Activated CD8-positive, alpha-beta memory T cell treated with anti-CD3 and anti-CD28 coated beads, Interleukin-2, amount 50 U/mL, for 4 hours (primary cell): ENCODE measurements at places on chromosomes 1 and 21.

- no peak for DNase-seq
These were observed 104.4 kb downstream of the PCBP3 start for GRCh38 chr21:45747802-45748445.

GRCh38 chr1:24018611-24019580 lies 38.8 kb upstream of the SRSF10 start:
- no peak for DNase-seq

DNA sequence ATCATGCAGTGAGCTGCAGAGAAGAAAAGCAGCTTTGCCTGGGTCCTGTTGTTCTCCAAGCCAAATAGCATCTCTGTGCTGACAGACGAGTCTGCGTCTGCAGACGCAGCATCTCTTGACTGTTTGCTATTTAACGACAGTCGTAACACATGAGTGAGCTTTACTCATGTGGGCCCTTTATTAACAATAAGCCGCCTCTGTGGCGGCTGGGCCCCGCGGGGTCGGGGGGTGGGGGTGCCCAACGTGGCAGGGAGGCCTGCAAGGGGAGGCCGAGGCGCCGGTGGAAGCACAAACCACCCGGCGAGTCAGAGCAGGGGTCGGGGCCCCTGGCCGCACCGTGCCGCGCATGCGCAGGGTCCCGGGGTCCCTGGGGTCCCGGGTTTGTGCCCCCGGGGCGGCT lies 435.1 kb downstream of the KIF26B start:
- no peak for DNase-seq

GRCh38 chr1:184186167-184186566 lies 134.6 kb downstream of the TSEN15 start:
- no peak for DNase-seq

DNA sequence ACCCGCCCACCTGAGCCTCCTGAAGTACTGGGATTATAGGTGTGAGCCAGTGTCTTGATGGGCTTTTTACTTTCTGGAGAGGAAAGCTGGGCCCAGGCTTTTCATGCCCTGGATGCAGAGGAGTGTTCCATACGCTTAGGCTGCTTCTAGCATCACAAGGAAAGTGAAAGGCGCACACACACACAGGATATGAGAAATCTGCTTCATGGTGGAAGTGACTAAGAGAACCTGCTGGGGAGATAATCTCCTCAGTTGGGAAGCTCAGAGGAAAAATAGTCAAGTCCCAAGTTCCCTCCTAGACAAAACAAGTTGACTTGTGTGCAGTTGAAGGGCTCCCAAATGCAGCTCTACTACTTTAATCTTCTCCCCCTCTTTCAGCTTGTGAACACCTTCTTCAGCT lies 2.2 kb downstream of the NUDC start:
- DNase-seq: no peak

GRCh38 chr1:108814343-108815125 lies 42.4 kb downstream of the AKNAD1 start:
- no peak for DNase-seq

DNA sequence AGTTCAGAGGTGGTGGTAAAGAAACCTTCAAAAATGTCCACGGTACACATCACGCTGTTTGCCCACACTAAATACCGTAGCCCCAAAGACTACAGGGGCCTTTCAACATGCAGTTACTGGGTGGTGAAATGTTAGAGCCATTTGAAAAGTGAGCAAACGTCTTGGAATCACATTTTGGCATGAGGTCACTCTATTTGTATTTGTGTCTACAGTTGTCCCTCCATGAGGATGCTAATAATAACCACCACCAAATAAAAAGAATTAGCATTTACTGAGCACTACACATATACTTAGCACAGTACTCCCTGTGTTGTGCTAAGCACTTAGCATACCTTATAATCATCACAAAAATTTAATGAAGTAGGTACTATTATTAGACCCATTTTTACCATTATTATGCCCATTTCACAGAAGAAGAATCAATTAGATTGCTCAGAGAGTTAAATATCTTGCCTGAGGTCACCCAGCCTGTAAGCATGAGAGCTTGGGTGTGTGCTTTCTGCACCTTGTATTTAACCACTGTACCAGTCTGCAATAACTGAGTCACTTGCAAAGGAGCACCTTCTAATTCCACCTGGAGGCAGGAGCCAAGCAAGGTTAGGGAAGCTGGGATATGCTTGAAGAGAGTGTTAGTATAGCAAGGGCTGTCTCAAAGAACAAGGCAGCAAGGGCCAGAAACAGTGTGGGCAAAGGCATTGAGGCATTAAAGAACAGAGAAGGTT lies 57.4 kb downstream of the DNTTIP2 start:
- DNase-seq: no peak

DNA sequence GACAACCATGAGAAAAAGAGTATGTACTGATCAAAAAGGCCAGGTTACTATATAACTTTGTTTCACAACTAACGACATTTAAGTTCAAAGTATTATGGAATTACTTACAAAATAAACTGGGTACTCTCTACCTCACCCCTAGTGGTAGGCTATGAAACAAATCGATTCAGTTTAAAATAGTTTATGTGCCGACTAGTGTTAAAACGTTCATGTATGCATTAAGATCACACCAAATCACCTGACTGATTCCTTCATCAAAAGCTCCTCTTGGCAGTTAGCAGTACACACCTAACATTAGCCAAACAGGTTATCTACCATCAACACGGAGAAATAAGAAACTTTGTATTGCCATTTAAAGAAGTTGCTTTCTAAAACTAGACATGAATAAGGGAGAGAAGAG lies 137.1 kb downstream of the AKT3 start:
- DNase-seq: no peak

DNA sequence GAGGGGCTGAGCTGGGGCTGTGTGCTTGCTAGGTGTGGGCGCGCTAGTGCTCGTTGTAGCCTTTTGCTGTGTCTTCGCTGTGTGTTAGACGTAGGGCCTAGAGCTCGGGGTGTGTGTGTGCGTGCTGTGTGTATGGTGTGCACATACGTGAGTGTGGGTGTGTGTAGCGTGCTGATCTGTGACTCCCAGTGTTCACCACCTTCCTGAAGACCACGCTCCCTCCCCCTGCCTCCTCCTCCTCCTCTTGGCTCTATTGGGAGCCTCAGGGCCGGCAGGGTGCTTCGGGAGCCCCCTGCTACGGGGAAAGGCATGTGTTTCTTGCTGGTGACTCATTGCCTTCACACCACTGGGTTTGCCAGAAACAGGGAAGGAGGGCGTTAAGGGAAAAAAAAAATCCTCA lies 9.4 kb upstream of the KCNC4 start:
- no peak for DNase-seq

GRCh38 chr1:10643607-10644306 lies 152.7 kb downstream of the CASZ1 start:
- DNase-seq: no peak

DNA sequence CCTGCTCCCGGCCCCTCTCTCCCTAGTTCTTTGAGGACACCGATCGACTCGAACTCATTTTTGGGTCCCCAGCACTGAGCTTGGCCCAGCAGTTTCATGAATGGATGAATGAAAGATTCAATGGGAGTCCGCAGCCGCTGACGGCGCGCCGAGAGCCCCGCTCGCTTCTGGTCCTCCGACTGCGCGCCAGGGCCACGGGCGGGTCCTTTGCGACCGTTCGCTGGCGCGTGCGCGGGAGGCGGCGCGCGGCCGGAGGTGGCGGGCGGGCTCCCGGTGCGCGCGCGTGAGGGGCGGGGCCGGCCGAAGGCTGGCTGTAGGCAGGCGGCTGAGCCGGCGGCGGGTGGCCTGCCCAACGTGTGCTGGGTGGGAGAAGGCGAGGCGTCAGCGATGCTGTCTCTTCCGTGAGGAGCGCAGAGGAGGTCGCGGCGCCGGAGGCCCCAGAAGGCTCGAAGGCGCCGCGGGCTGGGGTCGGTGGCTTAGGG lies at the start of gene MAST2:
Gene MAST2 (plus strand): TSS at position 314 of the 482 bp plus-strand sequence. CDS start 284 bp downstream, outside the sequence.
- DNase-seq: peak; percentile 86

- no peak for DNase-seq
These were observed 185.0 kb upstream of the PTBP2 start for GRCh38 chr1:96536581-96536980.

DNA sequence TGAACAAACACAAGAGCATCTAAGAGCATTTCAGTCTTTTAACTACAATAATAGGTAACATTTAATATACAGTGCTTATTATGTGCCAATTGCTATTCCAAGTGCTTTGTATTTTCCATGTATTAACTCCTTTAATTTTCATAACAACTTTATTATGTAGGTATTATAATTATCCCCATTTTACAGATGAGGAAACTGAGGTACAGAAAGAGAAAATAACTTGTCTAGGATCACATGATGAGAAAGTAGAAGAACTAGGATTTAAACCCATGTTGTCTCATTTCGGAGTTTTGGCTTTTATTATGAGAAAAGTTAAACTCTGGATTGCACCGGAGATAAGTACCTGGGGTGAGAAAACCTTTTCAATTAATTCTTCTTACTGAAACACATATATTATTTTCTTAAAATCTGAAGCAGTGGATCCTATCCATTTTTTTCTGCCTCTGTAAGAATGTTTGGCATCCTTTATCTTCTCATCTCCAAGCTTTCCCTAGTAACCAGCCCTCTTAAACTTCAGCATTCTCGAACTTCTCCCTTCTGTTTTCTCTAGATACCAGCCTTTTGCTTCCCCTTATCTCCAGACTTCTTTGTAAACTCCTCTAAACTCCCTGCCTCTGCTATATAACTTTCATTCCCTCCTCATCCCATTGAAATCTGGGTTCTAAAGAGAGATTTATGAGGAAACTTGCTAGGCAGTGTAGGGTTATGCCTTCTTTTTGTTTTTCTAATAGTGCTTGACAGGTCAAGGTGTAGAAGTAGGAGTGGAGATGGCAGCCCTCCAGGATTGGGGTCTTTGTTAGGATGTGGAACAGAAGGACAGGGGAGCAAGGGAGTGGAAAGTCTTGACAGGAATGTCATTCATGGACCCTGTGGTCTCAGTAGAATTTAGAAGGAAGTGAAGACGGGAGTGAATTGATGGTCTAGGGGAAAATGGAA lies 28.3 kb downstream of the POU2F1 start:
- no peak for DNase-seq

DNA sequence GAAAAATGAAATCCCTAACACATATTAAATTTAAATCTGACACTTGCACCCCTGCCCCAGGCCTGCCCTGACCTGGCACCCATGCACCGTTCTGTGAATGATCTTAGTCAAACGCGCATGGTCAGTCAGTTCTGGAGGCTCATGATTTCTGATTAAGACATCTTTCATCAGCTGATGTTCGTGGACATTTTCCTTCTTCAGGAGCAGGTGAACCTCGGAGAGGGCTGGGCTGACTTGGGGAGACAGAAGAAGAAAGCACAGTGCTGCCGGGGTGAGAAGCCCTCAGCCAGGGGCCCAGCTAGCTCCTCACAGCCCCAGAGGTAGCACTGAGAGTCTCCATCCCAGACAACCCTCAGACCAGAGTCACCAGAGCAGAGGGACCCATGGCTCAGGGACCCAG lies 134.5 kb upstream of the AJAP1 start:
- DNase-seq: no peak

DNA sequence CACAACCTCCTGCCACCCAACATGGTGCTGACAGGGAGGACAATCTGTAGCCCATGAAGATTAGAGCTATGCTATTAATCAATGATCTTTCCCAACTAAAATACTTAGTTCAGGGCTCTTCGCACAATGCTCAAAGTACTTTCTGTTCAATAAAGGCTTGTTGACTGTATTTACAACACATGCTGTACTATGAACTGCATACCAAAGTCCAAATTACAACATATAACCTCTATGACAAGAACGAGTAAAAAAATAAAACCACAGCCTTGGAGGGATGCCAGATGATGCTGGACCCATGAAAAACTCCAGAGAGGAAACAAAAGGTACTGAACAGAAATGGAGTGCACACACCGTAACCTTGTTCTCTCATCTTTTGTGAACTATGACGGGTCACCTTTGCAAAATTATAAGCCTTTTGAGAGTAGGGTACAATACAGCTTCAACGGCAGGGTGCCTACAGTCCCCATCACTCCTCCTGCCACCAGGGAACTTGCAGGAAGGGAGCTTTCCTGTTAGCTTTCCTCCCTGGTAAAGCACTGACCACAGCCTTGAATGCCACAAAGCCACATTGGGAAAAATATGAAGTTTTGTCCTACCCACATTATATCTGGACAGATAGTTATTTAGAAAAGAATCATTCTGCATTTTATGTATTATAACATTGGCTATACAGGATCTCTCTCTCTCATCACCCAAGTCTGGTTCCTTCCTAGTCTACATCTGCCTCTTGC lies 175.6 kb downstream of the NRIP1 start:
- no peak for DNase-seq

- no peak for DNase-seq
These were observed 6.8 kb downstream of the GPR137B start for GRCh38 chr1:236149003-236149595.

DNA sequence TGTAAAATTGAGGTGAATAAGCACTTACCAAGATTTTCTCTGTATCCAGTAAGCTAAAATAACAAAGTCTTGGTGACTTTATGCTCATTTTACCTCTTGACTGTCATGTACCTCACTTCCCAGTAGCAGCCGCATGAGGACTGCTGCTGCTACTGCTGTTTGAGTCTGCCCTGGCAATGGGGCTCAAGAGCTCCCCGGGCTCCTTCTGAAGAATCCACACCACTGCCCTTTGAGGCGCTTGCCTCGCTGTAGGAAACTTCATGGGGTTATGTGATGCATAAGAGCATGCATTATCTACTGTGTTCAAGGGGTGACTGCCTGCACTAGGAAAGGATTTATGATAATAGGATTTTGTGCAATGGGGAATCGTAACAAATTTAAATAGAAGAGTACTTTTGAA lies 113.5 kb downstream of the NTNG1 start:
- DNase-seq: no peak

GRCh38 chr1:208101661-208102431 lies 142.3 kb downstream of the PLXNA2 start:
- no peak for DNase-seq

- no peak for DNase-seq
These were observed 32.8 kb downstream of the GJA4 start for GRCh38 chr1:34825455-34826091.

DNA sequence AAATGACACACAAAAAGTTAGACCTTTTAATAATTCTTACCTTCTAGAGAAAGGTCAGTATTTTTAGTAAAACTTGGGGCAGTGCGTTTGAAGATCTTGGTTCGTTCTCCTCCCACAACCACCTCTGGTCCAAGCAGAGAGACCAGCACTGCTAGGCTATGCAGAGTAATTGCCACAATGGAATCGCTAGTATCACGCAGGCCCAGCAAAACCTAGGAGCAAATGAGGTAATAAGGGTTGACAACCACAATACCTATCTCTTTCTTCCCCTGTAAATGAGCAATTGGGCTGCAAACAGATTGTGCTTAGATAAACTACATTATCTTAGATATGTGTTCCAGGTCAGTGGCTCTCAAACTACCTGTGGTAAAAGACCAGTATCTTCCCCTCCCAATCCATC lies 34.7 kb downstream of the SCYL3 start:
- no peak for DNase-seq

DNA sequence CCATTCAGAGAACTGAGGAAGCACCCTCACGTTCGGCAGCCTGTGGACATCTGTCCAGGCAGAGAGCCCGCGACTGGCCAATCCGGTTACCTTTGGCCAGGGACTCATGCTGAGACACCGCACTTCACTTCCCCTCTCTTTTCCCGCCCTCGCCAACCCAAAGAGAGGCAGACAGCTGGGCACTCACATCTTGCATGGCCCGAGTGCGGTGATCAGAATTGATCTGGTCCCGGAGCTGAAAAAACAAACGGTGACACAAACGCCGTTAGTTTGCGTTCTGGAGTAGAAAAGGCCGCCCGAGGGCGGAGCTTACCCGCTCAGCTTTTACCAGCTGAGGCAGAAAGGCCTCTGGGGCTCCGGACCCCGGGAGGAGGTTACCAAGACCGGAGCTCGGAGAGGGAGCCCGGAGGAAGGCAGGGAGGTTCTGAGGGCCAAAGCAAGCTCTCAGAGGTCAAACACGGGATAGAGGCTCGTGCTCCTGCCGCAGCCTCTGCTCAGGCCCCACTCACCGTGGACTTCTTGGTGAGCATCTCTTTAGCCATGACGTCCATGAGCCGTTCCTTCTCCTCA lies 376 bp downstream of the SF3A3 start:
- peak; percentile 49 for DNase-seq
